ENCODE measurements at places on chromosomes 4 and X. TPM values are rescaled to one million over a fixed set of nuclear protein-coding genes. Genes with fewer than 3 reads are reported as not detected.

Gene CYBB
- 9.8 TPM for total RNA-seq

Gene MAMLD1
- 2.6 TPM for total RNA-seq

Gene MAOA
- total RNA-seq = 68.9 TPM

Gene EMD
- total RNA-seq = 66.2 TPM

Gene CLGN
- total RNA-seq = 44.7 TPM

Gene NDP
- total RNA-seq = 0.86 TPM

Gene PDGFRA
- 23.4 TPM for total RNA-seq

Gene SLC4A4
- total RNA-seq = 22.0 TPM

GRCh38 chrX:30653415-30654131 is at the start of gene GK:
Gene GK, plus strand, starts transcription at chrX:30653423. Its CDS starts 115 bp downstream, at chrX:30653538.
- no peak for DNase-seq

DNA sequence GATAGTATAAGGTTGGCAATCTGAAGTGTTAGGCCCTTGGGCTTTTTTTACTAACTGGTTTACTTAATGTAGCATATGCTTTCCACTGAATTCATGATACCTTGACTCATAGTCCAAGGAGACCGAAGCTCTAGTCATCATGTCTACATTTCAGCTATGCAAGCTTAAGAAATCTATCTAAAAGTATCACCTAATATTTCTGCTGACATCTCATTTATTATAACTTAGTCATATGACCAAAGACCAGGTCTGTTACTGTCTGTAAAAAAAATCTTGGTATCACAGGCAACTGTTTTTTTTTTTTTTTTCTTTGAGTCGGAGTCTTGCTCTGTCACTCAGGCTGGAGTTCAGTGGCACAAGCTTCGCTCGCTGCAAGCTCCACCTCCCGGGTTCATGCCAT is 814.0 kb upstream of the NDST4 start:
- DNase-seq = no peak

GRCh38 chr4:61431131-61431530 is 231.0 kb downstream of the ADGRL3 start:
- no peak for DNase-seq

DNA sequence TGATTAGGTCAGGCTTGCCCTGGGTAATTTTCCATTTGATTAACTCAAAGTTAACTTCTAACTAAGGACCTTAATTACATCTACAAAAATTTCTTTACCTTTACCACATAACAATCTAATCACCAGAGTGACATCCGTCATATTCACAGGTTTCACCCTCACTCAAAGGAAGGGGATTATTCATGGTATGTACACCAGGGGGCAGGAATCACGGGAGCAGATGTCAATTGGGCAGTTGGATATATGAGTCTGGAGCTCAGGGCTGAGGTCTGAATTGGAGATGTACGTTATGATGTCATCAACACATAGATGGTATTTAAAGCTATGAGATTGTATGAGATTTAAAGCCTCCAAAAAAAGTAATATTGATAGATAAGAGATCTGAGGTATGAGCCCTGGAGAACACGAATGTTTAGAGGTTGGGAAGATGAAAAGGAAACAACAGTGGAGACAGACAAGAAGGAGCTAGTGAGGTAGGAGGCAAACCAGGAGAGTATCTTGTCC is 52.9 kb downstream of the PGRMC1 start:
- no peak for DNase-seq

GRCh38 chr4:101367201-101367600 is 19.9 kb upstream of the PPP3CA start:
- DNase-seq = no peak

DNA sequence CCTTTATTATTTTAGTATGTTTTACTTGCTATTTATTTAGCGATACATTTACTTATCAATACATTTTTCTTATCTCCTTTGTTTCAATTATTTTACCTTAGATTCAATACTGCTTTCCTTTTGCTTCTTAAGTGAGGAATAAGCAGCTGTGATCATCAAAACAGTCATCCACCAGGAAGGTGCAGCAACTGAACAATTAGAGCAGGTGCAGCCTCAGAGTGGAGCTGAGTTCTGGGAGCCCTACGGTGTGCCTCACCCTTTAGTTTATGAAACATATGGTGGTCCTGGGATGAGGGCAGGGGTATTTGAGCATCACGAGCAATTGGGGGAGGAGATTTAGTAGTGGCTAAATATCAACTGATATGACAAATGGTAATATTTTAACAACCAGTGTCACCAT is 111.0 kb downstream of the FRYL start:
- no peak for DNase-seq

DNA sequence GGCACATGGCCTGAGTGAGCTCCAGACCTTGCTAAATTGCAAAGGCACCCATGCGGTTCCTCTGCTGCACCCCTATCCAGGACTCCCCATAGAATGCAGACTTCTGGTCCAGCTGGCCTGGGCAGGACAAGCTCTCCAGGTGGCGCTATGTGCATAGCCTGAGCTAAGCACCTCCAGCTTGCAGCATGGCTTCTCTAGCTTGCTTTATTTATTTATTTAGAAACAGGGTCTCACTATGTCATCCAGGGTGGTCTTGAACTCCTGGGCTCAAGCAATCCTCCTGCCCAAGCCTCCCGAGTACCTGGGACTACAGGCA is 5.5 kb upstream of the WFS1 start:
- DNase-seq = no peak

- DNase-seq = no peak
These were observed 77.0 kb downstream of the GLRA3 start for GRCh38 chr4:174752026-174752425.

GRCh38 chr4:2441393-2442174 is 22.8 kb downstream of the CFAP99 start:
- no peak for DNase-seq

- no peak for DNase-seq
These were observed 52.7 kb downstream of the ASB9 start for GRCh38 chrX:15217161-15217560.

GRCh38 chr4:79455216-79455615 is 47.2 kb upstream of the GK2 start:
- DNase-seq = no peak

DNA sequence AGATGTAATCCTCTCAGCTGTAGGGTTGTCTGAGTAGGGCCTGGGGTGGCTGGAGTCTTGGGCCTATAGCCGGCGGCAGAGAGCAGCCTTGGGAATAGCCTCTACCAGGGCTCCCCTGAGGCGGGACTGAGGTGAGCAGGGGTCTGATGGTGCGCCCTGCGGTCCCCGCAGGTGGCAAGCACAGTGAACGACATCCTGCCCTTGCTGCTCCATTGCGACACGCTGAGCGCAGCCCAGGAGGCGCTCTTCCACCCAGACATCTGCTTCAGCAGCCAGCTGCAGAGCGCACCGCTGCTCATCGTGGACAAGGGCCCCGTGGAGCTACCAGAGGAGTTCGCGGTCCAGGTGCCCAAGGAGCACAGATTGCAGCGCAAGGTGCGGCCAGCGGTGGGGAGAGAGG is 317.0 kb downstream of the ADGRL3 start:
- DNase-seq = no peak

DNA sequence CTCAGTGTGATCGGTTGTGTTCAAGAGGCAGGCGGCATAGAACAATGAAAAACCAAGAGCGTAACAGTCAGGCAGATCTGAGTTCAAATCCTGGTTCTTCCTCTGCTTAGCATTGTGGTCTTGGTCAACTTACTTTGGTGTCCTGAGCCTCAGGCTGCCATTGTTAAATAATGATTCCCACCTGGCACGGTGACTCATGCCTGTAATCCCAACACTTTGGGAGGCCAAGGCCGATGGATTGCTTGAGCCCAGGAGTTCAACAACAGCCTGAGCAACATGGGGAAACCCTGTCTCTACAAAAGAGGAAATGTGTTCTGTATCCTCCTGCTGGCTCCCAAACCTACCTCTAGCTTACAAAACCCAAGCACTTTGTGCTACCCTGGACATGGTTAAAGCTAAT is 129.0 kb upstream of the STX18 start:
- no peak for DNase-seq

DNA sequence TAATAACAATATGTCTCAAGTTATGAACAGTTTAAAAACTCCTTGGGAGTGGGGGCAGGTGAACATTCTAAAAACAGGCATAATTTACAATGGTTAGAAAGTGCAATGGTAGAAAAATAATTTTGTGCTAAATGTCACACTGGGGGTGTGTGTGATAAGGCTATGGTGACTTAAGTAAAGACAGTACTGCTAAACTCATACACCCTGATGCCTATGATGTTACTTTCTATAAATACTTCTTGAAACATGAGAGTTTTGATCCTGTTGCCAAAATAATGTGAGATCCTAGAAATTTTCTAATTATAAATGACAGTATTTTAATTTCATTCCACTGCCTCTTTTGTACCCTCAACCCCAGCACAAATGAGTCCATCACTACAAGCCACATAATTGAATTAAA is 144.2 kb downstream of the POLA1 start:
- DNase-seq = no peak

DNA sequence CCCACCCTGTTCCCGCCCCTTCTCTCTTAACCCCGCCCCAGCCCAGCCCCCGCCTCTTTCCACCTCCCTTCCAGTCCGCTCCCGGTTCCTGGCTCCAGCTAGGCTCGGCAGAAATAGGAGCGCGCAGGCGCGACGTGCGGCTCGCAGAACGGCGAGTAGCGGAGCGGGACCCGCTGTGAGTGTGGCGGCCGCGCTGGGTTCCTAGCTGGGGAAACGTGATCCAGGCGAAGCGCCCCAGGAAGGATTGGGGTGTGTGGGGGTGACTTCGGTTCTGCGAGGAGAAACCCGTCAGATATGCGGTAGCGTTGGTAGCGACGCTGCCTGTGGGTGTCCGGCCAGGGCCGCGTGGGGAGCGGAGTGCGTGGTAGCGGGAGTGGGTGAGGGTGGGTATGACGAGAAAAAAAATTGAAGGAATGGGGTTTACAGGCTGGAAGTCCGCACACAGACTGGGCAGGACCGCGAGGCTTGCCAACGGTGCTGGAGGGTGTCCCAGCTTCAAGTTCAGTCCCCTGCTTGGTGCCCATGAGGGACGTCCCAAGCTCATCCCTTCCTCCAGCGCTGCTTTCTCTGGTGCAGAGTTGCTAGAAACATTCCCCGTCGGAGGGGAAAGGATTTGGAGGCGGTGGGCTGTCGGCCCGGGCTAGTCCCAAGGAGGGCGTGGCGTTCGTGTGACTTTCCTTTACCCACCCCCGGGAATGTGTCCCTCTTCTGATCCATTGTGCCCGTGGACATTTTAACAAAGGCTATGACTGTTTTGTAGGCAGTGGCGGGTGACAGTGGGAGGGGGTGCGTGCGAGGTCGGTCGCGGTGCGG is at the start of gene PRRG1:
TSS of gene PRRG1 (plus strand) at position 144 of the 813 bp plus-strand sequence. CDS start 56,886 bp downstream, outside the sequence.
- peak; percentile 88 for DNase-seq

DNA sequence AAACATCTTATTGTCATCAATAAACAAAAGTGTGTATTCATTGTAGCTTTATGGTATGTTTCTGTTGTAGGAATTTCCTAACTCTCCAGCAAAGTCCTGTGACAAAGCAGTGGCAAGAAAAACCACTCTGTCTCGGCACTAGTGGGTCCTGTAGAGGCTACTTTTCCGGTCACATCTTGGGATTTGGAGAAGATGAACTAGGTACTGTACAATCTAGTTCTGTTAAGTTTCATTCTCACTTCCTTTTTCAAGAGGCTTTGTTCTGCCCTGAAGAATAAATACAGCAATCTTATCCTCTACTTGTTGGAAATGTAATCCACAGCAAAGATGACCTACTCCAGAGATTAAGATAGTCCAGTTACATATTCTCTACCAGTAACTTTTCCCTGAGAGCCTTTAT is 69.3 kb downstream of the HHIP start:
- no peak for DNase-seq

- peak; percentile 90 for DNase-seq
These were observed 10.7 kb downstream of the KLHL8 start for GRCh38 chr4:87209696-87210095.

DNA sequence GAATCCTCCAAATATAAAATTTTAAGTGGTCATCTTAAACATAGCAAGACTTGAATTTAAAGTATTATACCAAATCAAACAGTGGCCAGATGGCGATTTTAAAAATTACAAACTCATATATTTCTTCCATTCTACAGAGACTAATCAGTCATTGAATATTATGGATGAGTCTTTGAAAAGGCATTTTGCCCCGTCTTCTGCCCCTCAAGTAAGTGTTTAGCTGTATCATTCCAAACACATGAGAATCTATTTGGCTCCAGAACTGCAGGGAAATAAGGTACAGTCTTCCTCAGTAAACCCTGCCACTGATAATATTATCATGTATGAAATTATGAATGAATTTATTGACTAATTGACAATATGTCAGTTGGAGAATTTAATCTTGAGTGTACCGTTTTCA is 191.0 kb downstream of the SLC7A11 start:
- DNase-seq = no peak

DNA sequence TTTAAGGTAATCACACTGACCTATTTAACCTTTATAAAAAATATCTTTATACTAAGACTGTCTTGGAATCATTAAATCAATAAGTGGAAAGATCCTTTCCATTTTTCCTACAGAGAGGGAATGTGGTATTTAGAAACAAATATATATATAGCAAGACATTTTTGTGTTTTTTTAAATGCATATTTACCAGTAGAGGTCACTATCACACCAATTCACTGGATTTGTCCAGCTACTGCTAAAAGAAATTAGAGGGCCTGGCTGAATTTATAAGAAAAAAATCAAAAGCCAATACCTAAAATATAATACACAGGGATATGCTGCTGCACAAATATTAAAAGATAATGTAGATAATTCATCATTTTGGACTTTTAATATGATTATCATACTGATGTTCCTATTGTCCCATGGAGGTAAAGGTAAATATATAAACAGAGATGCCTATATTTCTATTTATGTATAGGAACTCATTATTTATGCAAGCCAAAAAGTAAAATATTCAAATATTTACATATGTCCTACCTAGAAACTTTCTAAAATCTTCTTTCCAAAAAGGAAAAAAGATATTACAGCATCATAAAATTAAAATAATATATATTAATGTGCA is 69.5 kb downstream of the PDE5A start:
- DNase-seq = no peak

DNA sequence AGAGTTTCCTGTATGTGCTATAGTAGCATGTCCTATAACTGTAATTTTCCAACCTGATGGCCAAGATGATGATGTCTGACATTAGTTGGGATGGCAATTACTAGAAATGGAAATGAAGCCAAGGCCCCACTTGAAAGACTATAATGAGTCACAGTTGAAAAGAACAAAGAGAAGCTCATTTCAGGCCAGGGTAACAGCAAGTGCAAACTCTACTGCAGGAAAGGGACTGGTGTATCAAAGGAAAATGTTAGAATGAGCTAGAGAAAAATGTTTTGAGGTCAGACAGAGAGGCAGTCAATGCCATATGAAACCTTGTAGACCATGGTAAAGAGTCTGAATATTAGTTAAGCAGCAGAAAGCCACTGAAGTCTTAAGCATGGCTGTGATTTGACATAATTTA is 146.2 kb upstream of the SH3RF1 start:
- DNase-seq = no peak

- DNase-seq = no peak
These were observed 8.8 kb downstream of the TMEM255A start for GRCh38 chrX:120302434-120302833.

All from cardiac septum (tissue), 1 donor.